ENCODE measurements at places on chromosomes 16 and 17.

- no peak for DNase-seq
These were observed 333.1 kb downstream of the BCAS3 start for GRCh38 chr17:61010661-61011170.

DNA sequence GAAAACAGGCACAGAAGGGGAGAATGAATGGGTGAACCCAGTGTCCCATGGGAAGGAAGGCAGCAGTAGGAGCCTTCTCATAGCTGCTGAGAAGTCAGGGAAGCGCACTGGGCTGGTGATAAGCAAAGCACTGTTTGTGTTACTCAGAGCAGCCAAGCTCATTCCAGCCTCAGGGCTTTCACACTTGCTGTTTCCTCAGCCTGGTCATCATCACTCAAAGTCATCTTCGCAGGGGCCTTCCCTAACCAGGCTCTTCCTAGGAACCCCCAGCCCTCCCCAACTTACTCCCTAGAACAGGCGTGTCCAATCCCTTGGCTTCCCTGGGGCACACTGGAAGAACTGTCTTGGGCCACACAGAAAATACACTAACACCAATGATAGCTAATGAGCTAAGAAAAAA, 32.1 kb upstream of the LONP2 start:
- DNase-seq, result no peak

GRCh38 chr17:52678211-52678610, 519.7 kb upstream of the CA10 start:
- DNase-seq, result no peak

DNA sequence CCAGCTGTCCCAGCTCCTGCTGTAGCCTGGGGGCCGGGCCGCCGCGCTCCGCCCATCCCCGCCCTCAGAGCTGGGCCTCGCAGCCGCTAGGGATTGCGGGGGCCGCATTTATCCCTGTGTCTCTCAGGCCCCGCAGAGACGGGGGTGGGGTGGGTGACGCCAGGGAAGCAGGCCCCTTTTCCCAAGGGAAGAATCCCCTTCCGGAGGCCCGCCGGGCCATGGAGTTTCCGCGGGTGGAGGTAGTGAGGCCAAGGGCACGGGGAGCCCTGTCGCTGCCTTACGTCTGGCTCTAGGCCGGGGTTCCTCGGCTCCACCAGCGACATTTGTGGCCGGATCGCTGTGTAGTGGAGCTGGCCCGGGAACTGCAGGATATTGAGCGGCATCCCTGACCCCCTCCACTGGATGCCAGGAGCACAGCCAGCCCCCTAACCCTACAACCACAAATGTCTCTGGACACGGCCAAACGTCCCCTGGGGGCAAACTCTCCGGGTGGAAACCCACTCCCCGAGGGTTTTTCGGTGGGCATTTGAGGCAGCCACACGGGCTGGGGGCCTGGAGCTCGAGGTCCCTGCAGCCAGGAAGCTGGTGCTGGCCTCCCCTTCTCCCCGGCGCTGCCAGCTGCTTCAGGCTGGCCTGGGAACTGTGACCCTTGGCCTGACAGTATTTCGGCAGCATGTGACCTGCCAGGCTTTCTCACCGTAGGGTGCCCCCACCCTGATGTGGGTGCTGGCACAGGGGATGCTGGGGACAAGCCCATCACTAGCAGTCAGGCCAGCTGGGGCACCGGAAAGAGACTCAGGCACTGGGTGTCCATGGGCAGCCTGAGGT, 12.0 kb upstream of the CD300A start:
- peak; percentile 71 for DNase-seq

GRCh38 chr16:68866933-68867332, 23.6 kb downstream of the TANGO6 start:
- DNase-seq, result no peak

- no peak for DNase-seq
These were observed 5.1 kb downstream of the CCL18 start for GRCh38 chr17:36069136-36069535.

- DNase-seq, result no peak
These were observed 34.2 kb downstream of the RMI2 start for GRCh38 chr16:11379420-11379819.

DNA sequence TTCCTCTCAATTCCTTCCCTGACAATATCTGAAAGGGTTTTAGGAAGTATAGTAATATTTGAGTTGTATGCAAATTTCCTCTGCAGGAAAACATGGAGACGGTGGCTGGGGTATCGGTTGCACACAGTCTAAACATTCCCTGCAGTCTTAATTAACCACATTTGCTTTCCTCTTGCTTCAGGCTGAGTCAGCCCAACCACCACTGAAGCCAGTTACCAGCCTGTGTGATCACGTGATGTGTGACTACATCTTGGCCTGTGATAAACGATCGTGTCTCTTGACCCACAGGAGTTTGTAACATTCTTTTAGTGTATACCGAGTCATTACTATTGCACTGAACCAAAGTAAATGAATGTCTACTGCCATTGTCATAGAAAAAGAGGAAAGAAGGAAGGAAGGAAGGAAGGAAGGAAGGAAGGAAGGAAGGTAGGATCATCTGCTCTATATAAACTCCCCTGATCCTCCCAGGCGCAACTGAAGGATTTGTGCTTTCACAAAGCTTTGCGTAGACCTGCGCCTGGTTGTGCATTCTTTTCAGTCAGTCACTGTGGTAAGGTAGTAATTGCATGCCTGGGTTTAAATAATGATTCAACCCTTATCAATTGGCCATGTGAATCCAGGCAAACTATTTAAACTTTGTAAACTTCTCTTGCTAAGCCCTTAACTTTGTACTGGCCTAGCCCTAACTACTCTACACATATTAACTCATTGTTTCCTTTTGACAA, 280.6 kb upstream of the SALL1 start:
- no peak for DNase-seq

- no peak for DNase-seq
These were observed 1.8 kb upstream of the NECAB2 start for GRCh38 chr16:83966153-83966696.

- DNase-seq, result no peak
These were observed 6.6 kb upstream of the SUPT4H1 start for GRCh38 chr17:58358408-58359172.

GRCh38 chr16:85037050-85037410, 9.4 kb downstream of the KIAA0513 start:
- no peak for DNase-seq

- DNase-seq, result peak; percentile 7
These were observed 1.3 kb upstream of the RAB40C start for GRCh38 chr16:588639-588888.

- peak; percentile 76 for DNase-seq
These were observed 27.2 kb downstream of the CLEC16A start for GRCh38 chr16:10971560-10971961.

DNA sequence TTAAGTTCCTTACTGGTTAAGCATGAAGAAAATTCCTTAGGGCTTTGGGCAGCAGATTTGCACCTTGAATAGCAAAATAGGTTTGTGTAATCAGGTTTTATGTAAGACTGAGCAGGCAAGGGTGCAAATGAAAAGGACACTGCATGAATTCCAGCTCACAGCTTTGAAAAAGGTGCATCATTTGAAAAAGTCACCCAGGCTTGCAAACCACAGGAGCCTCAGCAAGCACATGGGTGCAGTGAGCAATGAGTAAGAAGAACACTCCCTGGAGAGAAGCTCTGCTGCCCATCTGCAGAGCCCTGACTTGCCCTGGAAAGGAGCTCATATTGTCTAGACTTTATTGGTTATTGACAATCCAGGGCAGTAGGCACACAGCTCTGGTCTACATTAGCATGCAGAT, 165.6 kb upstream of the KCNJ16 start:
- DNase-seq, result no peak

GRCh38 chr17:32588982-32589381, 102.2 kb downstream of the CDK5R1 start:
- DNase-seq, result no peak

- no peak for DNase-seq
These were observed 5.9 kb downstream of the ANKFN1 start for GRCh38 chr17:56158915-56159825.

DNA sequence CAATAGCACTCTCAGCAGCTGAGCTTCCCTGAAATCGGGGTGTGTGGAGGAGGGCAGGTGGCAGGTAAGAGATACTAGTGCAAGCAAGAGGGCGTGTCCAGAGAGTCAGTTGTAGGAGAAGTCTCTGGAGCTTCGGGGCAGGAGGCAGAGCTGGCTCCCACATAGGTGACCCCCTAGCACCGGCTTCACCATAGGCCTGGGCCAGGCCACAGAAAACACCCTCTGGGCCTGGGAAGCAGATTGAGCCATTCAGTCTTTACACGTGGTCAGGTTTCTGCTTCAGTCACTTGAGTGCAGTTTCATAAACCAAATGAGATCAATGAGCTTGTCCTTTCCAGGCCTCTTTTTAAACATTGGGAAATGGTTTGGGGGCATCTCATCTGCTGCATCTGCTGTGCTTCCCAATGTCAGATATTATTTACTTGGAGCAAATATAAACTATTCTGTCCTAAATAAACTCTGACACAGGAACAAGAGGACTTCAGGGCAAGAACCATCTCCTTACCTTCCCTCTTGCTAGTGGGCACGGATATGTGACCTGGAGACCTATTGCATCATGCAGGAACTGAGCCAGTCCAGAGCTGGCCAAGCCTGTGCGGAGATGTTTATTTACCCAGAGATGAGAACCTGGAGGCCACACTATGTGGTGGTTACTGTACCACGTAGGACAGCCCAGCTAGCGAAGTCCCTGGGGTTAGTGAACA, 16.1 kb downstream of the CCR7 start:
- DNase-seq, result peak; percentile 2

DNA sequence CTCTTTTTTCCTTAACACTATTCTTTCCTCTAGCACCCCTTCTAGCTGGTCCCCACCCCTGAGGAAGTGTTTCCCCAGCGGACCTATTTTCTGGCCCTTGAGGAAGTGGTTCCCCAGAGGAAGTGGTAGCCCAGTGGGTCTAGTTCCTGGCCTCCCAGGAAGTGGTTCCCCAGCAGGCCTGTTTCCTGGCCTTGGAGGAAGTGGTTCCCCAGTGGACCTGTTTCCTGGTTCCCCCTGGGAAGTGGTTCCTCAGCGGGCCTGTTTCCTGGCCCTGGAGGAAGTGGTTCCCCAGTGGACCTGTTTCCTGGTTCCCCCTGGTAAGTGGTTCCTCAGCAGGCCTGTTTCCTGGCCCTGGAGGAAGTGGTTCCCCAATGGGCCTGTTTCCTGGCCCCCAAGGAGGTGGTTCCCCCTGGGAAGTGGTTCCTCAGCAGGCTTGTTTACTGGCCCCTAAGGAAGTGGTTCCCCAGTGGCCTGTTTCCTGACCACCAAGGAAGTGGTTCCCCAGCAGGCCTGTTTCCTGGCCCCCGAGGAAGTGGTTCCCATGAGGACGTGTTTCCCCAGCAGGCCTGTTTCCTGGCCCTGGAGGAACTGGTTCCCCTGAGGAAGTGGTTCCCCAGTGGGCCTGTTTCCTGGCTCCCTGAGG, 58.3 kb downstream of the NTN1 start:
- no peak for DNase-seq

DNA sequence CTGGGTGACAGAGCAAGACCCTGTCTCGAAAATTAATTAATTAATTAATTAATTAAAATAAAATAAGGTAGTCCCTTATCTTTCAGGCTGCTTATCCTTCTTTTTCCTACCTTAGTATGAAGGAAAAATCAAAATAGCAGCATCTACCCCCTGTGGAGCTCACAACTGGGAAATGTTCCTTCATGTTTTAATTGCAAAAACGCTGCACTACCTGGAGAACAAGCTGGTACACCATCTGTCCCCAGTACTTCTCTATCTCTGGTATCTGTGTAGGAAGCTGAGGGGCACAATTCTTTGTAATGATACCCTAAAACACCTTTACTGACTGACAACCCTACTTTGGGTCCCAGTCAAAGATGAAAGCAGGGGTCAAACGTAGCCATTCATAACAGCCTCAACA, 55.1 kb upstream of the MNT start:
- DNase-seq, result no peak

DNA sequence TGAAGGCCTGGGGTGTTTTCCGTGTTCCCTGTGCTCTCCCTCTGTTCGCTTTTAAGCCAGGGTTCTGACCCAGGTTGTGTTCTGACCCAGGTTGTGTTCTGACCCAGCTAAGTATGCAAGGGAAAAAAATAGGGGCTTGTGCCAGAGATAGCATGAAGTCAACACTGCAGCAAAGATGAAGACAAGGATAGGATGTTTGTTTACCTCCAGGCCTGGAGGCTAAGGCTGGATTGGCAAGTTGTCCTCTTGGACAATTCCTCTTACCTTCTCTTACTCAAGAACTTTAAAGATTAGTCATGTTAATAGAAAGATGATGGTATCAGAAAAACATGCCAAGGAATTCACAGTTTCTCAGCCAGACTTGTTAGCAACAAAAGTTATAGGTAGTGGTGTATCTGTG, 19.4 kb downstream of the LYRM9 start:
- no peak for DNase-seq

- DNase-seq, result no peak
These were observed 29.7 kb downstream of the TIMM22 start for GRCh38 chr17:1026599-1026975.

GRCh38 chr17:29747660-29748059, 124.9 kb upstream of the CORO6 start:
- DNase-seq, result no peak

DNA sequence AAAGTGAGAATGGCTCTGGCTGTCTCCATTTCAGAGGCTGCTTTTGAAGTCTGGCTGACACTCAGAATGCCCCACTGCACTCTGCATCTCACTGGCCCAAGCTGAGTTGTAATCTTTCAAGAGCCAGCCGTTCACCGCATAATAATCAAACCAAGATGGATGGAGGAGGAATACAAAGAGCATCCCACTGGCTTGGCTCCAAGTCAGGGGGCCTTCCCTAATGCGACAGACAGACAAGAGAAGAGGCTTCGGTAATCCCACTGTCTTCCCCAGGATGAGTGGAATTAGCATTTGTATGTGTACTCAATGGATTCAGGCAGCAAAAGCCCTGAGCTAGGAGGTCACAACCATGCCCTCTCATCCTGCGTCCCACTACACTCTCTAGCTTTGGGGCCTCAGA, 68.0 kb downstream of the CBLN1 start:
- no peak for DNase-seq

- no peak for DNase-seq
These were observed 42.5 kb upstream of the KSR1 start for GRCh38 chr17:27413792-27414191.

DNA sequence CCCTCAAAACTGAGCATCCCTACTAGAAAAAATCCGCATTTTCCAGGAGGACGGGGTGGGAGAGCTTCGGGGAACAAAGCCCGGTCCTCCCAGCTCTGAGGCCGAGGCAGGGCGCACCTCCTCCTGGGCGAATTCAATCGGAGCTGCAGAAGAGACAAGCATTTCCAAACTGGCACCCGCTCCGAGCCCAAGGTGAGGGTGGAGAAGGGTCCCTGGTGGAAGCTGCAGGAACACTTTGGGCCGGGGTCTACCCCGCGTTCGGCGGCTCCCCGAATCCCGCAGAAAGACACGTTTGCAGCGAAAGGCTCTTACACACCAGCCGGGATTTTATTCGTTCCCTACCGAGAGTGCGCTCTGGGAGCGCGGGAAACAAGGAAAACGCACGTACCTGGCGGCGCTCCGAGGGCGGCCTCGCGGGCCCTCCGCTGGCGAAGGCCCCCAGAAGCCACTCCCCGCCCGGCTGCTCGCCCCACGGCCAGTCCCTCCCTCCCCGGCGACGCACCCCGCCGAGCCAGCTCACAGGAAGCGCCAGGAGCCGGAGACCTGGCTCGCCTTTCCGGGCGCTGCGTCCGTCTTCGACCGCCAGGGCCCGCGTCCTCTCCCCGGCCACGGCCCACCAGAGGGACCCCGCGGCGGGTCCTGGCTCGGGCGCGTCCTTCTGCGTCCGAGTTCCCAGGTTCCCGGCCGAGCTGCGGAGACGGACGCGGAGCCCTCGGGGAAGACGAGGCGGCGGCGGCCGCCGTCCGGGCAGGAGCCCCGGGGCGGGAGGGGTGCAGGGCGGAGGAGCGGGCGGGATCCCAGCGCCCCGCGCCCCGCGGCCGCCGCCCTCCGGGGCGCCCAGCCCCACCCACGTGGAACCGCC, 49.8 kb upstream of the BAHCC1 start:
- peak; percentile 51 for DNase-seq

Data from NCI-H1105 treated with DMSO at 0.1 percent for 48 hours (cell line).